ENCODE measurements at places on chromosomes 1 and 21.
A peak's percentile ranks its signal among the peaks of the same experiment; 100 is the strongest.

DNA sequence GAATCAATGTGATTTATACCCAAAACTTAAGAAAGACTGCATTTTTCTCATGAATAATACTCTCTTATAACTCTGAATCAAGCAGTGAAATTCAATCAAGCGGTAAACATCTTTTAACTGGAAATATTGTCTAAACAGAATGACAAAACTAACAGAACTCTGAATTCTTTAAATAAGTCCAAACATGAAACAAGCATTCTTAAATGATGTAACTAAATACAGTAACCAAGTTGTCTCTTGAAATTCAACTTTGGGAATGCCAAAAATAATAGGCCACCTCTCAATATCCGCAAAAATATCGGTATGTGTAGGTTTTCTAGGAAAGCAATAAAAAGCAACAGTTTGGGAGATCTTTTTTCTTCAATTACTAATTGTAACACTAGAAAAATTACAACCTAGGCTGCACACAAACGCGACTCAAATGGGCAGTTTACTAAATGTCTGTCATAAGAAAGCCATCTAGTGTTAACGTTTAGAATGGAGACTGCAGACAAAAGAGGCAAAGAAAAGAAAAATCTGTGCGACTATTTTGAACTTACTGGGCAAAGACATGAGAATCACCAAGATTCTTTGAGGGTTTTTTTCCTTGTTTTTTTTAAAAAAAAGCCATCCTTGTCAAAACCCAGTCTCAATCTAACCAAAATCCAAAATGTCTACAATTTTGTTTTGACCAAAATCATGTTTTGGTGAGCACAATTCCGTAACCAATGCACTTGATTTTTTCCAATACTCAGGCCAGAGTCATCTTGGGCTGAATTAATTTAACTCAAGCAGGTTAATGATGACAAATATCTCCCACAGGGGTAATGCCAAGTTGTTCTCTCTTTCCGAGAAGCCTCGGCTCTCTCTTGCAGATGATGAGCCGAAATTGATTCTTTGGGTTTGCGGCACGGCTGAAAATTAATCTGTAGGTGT, 1.3 kb downstream of the SIPA1L2 start:
- DNase-seq, result no peak

- DNase-seq, result no peak
These were observed 26.2 kb upstream of the SNX27 start for GRCh38 chr1:151585622-151586021.

DNA sequence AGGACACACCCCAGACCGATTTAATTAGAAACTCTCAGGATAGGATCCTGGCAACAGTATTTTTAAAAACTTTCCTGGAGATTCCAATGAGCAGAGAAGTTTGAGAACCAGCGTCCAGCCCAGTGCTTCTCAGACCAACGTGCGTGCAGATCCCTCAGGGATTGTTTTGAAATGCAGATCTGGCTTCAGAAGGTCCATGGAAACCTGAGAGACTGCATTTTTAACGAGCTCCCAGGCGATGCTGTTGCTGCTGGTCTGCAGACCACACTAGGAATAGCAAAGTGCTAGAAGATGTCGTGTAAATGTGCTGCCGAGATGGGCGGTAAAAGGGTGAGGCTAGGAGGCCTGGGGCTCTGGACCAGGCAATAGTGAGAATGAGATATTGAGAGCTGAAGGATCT, 18.4 kb upstream of the CASQ1 start:
- no peak for DNase-seq

DNA sequence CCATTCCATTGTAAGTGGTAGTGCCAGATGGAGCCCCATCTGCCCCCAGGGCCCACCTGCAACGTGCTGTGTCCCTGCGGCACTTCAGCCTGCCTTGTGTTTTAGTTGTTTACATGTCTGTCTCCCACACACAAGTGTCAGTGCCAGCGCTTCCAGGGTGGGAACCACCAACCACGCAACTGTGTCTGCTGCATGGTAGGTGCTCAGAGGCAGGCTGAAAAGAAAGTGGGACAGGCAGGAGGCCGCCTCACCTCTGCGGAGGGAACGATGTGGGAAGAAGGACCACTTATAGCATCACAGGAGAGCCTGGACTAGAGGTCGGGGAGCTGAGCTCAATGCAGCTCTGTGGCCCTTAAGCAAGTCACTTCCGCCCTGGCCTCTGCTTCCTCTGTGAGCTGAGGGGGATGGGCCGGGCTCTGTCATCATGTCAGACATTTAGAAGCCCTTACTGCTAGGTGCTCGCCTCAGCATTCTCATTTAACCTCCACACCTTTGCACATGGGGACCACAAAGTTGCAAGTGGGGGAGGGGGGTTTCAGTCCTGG, 17.9 kb downstream of the SLC9A1 start:
- peak; percentile 81 for DNase-seq

- peak; percentile 96 for DNase-seq
These were observed at the start of the genes AIDA and BROX for GRCh38 chr1:222712253-222713090. AIDA (minus strand) TSS chr1:222712491; CDS start chr1:222712317, 174 bp downstream. BROX (plus strand) TSS chr1:222712564; CDS start chr1:222715700, 3,136 bp downstream.

DNA sequence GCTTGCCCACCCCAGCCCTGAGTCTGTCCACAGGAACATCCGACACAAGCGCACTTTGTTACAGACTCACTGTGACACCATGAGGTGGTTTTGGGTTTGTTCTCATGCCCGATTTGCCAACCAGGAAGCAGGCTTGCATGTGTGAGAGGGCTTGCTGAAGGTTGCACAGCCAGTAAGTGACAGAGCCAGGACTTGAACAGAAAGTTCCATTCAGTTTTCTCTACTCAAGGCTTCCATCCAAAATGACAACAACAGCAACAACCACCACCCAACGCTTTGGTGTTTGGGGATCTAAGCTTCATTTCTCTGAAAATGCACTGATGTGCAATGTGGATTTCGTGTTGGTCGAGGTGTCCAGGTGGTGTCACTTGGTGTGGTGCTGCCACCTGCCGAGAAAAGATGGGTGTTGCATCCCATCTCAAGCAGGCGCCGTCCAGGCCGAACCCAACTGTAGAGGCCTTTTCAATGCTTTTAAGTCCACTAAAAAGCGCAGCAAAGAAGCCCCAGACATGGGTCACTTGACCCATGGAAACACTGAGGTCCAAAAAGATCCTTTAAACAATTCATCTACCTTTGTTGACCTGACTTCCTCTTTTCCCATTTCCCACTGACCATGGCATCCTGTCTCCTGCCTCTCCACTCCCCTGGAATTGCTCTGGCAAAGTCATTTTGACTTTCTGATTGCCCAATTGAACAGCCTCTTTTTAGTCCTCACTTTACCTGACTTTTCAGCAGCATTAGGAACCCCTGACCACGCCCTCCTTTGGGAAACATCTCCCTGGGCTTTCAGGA, 12.2 kb downstream of the CITED4 start:
- peak; percentile 65 for DNase-seq

DNA sequence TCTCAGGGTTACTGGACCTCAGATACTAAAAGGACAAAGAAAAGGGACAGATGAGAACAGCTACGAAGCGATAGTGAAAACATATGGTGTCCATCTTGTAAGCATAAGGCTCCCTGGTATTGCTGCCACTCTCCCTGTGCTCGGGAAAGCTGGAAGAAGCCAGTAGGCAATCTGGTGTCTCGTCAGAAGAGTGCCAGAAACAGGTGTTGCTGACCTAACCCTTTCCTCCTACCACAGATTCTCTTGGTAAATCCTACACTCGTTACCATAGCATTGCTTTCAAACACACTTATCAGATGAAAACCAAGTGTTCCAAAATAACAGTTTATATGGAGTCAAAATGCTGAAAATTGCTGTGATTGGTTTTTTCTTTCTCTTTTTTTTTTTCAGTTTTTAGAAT, 146.3 kb downstream of the NRIP1 start:
- DNase-seq, result no peak

Data from heart left ventricle (tissue), 16 donors.